Mesothelial cell of epicardium (in vitro differentiated cells): ENCODE measurements at places on chromosomes 6 and 20.

- H3K4me3 ChIP-seq, result no peak overlapping the region
- H3K4me1 ChIP-seq, result no peaks in the 10 kb centered on the region
- H3K27me3 ChIP-seq, result peaks cover 57% of the 10 kb centered on the region
- H3K36me3 ChIP-seq, result no peaks in the 10 kb centered on the region
- DNase-seq, result no peak
- no peak overlapping the region for H3K27ac ChIP-seq
Measured at GRCh38 chr6:246352-246751, 45.9 kb upstream of the DUSP22 start.

GRCh38 chr20:5785146-5785545, 34.9 kb downstream of the SHLD1 start:
- H3K4me1 ChIP-seq, result peaks cover 54% of the 10 kb centered on the region
- peaks cover 15% of the 10 kb centered on the region for H3K36me3 ChIP-seq
- no peak for DNase-seq
- no peak overlapping the region for H3K4me3 ChIP-seq

GRCh38 chr6:33008944-33009861, at the start of gene HLA-DOA:
TSS of gene HLA-DOA (minus strand) at chr6:33009591.
- H3K4me1 ChIP-seq, result peaks cover 9% of the 10 kb centered on the region
- H3K27ac ChIP-seq, result no peak within 1 kb of the TSS
- H3K4me3 ChIP-seq, result peak within 1 kb of the TSS; percentile 73
- H3K36me3 ChIP-seq, result no peaks in the 10 kb centered on the region
- no peak for DNase-seq

- no peak for DNase-seq
- peaks cover 56% of the 10 kb centered on the region for H3K27me3 ChIP-seq
- no peaks in the 10 kb centered on the region for H3K36me3 ChIP-seq
Measured at GRCh38 chr6:40918040-40918651, 120.9 kb downstream of the UNC5CL start.

- H3K36me3 ChIP-seq, result peaks cover 8% of the 10 kb centered on the region
- H3K27ac ChIP-seq, result no peak overlapping the region
- no peak for DNase-seq
- no peaks in the 10 kb centered on the region for H3K27me3 ChIP-seq
- peaks cover 23% of the 10 kb centered on the region for H3K4me1 ChIP-seq
Measured at GRCh38 chr6:15477746-15478145, 185.1 kb downstream of the DTNBP1 start.

- peak overlapping the region; percentile 76 for H3K27ac ChIP-seq
- peaks cover 40% of the 10 kb centered on the region for H3K4me1 ChIP-seq
- peak overlapping the region; percentile 84 for H3K4me3 ChIP-seq
Measured at GRCh38 chr6:136790411-136791295, 1.6 kb downstream of the MAP3K5 start.

- DNase-seq, result no peak
- no peak overlapping the region for H3K4me3 ChIP-seq
- H3K4me1 ChIP-seq, result peaks cover 12% of the 10 kb centered on the region
- H3K36me3 ChIP-seq, result no peaks in the 10 kb centered on the region
- H3K27me3 ChIP-seq, result no peaks in the 10 kb centered on the region
- H3K27ac ChIP-seq, result no peak overlapping the region
Measured at GRCh38 chr6:15081447-15081846, 164.4 kb upstream of the JARID2 start.

GRCh38 chr6:16832721-16833120, 71.5 kb upstream of the ATXN1 start:
- no peaks in the 10 kb centered on the region for H3K36me3 ChIP-seq
- H3K4me1 ChIP-seq, result peaks cover 7% of the 10 kb centered on the region
- peaks cover 2% of the 10 kb centered on the region for H3K27me3 ChIP-seq
- no peak for DNase-seq

GRCh38 chr6:117441824-117442264, 16.1 kb upstream of the ROS1 start:
- no peak for DNase-seq
- no peaks in the 10 kb centered on the region for H3K36me3 ChIP-seq
- H3K4me1 ChIP-seq, result no peaks in the 10 kb centered on the region
- no peaks in the 10 kb centered on the region for H3K27me3 ChIP-seq
- no peak overlapping the region for H3K27ac ChIP-seq
- no peak overlapping the region for H3K4me3 ChIP-seq

DNA sequence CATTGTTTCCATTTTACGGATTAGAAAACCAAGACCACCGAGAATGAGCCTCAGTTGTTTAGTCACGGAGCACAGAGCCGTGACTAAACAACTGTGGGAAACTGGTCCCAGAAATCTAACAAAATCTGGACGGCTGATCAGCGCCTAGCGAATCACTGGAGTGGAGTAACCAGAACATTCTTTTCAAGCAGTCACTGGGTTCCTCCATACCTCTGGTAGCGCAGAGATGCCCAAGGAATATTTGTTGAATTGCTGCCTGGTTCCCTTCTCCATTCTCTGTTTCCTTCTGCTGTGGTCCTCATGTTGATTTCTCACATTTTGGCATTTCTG, 62.0 kb downstream of the GPX5 start:
- peaks cover 54% of the 10 kb centered on the region for H3K4me1 ChIP-seq
- H3K4me3 ChIP-seq, result peak overlapping the region; percentile 89
- peak overlapping the region; percentile 90 for H3K27ac ChIP-seq
- no peaks in the 10 kb centered on the region for H3K36me3 ChIP-seq

GRCh38 chr6:148343047-148343782, 577 bp downstream of the SASH1 start:
- DNase-seq, result no peak
- peaks cover 41% of the 10 kb centered on the region for H3K4me1 ChIP-seq
- peak overlapping the region; percentile 84 for H3K4me3 ChIP-seq
- H3K36me3 ChIP-seq, result peaks cover under 1% of the 10 kb centered on the region

GRCh38 chr6:8940356-8940755, 505.0 kb upstream of the SLC35B3 start:
- no peaks in the 10 kb centered on the region for H3K36me3 ChIP-seq
- H3K27ac ChIP-seq, result no peak overlapping the region
- no peak for DNase-seq
- no peak overlapping the region for H3K4me3 ChIP-seq
- H3K4me1 ChIP-seq, result peaks cover 7% of the 10 kb centered on the region

DNA sequence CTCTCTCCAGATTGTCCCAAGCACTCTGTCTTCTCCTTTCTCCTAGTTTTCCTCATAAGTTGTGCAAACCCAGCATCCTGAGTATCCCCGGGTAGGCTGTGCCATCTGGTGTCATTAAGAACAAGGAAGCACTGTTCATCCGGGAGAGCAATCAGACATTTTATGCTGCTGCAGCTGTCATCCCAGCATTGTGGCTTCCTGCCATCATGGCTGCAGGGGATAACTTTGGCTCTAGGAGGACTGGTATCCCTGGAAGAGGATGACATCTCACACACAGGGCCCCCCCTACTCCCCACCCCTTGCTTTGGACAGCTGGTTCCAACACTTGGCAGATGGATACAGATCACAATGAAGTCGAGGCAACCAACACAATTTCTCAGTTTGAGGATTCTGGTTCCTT, 1195.1 kb upstream of the MAP3K7 start:
- DNase-seq, result no peak
- no peak overlapping the region for H3K4me3 ChIP-seq
- peaks cover 21% of the 10 kb centered on the region for H3K4me1 ChIP-seq
- no peaks in the 10 kb centered on the region for H3K36me3 ChIP-seq
- H3K27me3 ChIP-seq, result no peaks in the 10 kb centered on the region
- H3K27ac ChIP-seq, result no peak overlapping the region

GRCh38 chr6:163496205-163496604, 81.7 kb downstream of the QKI start:
- no peak for DNase-seq
- no peak overlapping the region for H3K27ac ChIP-seq
- peaks cover 5% of the 10 kb centered on the region for H3K36me3 ChIP-seq
- H3K4me3 ChIP-seq, result no peak overlapping the region

DNA sequence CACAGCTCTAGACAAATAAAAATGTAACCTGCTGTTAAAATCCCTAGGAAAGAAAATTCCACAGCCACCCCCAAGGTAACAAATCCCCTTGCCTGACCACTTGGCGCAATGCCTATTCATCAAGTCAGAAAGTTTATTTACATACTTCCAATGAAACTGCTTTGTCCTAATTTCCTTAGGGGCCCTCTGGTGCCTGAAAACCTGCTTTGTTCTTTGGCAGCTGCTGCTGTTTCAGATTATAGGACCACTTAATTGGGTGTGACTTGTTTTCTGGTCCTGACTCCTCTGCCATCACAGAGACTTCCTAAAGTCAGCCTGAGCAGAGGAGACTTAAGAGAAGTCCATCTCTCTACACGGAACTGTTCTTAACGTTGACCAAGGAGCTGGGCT, 323.6 kb downstream of the UBE3D start:
- no peak for DNase-seq
- H3K4me1 ChIP-seq, result peaks cover 8% of the 10 kb centered on the region
- no peak overlapping the region for H3K27ac ChIP-seq
- H3K36me3 ChIP-seq, result no peaks in the 10 kb centered on the region

- H3K27me3 ChIP-seq, result no peaks in the 10 kb centered on the region
- H3K4me3 ChIP-seq, result no peak overlapping the region
- DNase-seq, result no peak
- H3K27ac ChIP-seq, result no peak overlapping the region
- H3K4me1 ChIP-seq, result peaks cover 12% of the 10 kb centered on the region
Measured at GRCh38 chr20:17641993-17642392, 40.0 kb downstream of the RRBP1 start.

GRCh38 chr6:84093441-84094435, 60.2 kb downstream of the MRAP2 start:
- no peaks in the 10 kb centered on the region for H3K36me3 ChIP-seq
- H3K27me3 ChIP-seq, result no peaks in the 10 kb centered on the region
- no peak overlapping the region for H3K4me3 ChIP-seq
- no peak for DNase-seq
- no peak overlapping the region for H3K27ac ChIP-seq

GRCh38 chr6:20146291-20146690, 66.0 kb downstream of the MBOAT1 start:
- no peak overlapping the region for H3K27ac ChIP-seq
- no peaks in the 10 kb centered on the region for H3K27me3 ChIP-seq
- H3K4me1 ChIP-seq, result no peaks in the 10 kb centered on the region
- no peak for DNase-seq
- no peak overlapping the region for H3K4me3 ChIP-seq

DNA sequence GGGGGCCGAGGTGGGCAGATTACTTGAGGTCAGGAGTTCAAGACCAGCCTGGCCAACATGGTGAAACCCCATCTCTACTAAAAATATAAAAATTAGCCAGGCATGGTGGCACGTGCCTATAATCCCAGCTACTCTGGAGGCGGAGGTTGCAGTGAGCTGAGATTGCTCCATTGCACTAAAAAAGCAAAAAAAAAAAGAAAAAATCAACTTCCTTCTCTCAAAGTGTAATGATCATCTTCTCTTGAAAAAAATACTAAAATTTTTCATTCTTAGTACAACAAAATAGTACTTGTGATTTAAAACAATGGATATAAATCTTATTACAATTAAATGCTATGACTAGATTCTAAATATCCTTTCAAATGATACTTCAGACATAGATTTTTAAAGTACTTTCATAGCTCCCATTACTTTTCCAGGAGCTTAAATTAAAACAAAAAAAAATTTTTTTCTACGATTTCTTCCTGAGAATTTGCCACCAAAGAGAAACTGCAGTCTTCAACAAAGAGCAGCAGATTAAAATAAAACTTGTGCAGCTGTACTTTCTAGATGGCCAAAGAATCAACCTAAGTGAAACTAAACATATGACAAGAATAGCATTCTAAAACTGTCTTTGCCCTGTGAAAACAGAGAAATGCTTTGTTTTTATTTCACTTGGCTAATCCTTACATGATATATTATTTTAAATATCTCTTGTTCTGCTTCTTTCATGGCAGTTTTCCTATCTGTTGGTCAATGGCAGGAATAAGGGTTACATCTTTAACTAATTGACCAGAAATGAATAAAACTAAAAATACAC, 75.2 kb downstream of the MAP3K5 start:
- H3K27ac ChIP-seq, result peak overlapping the region; percentile 64
- peaks cover 3% of the 10 kb centered on the region for H3K36me3 ChIP-seq
- peaks cover 15% of the 10 kb centered on the region for H3K4me1 ChIP-seq
- H3K4me3 ChIP-seq, result no peak overlapping the region

GRCh38 chr20:64035066-64035932, 683 bp upstream of the C20orf204 start:
- H3K4me3 ChIP-seq, result no peak overlapping the region
- H3K4me1 ChIP-seq, result peaks cover 8% of the 10 kb centered on the region
- H3K36me3 ChIP-seq, result peaks cover 8% of the 10 kb centered on the region
- H3K27me3 ChIP-seq, result peaks cover 30% of the 10 kb centered on the region

DNA sequence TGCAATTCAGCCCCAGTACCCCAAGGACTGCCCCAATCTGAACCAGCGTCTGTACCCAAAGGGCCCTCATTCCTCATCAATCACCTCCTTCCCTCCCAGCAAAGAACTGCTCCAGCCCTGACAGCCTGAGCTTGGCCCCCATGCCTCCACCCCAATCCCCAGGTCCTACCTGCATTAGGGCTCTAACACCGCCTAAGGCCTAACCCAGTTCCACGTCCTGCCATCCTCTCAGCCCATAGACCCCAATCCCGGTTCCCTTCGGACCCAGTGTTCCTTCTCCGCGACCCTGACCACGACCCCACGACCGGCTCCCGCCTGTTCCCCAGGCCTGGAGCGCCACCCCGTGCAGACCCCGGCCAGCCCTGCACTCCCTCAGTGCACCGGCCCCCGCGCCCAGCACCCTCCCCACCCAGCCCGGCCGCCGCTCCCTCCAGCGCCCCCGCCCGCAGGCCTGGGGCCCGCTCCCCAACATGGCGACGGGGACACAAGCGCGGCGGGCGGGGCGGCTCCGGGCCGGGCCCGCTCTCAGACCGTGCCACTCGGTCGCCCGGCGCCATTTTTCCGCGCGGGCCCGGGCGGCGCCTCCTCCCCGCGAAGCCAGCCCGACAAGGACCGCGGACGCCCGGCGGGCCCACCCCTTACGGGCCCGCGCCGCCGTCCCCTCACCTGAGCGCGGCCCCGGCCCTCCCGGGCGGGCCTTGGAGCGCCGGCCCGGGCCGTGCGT, 483 bp downstream of the NCOA6 start:
- no peaks in the 10 kb centered on the region for H3K36me3 ChIP-seq
- H3K4me1 ChIP-seq, result peaks cover 26% of the 10 kb centered on the region
- no peaks in the 10 kb centered on the region for H3K27me3 ChIP-seq
- DNase-seq, result peak; percentile 73
- H3K27ac ChIP-seq, result peak overlapping the region; percentile 97
- peak overlapping the region; percentile 94 for H3K4me3 ChIP-seq

DNA sequence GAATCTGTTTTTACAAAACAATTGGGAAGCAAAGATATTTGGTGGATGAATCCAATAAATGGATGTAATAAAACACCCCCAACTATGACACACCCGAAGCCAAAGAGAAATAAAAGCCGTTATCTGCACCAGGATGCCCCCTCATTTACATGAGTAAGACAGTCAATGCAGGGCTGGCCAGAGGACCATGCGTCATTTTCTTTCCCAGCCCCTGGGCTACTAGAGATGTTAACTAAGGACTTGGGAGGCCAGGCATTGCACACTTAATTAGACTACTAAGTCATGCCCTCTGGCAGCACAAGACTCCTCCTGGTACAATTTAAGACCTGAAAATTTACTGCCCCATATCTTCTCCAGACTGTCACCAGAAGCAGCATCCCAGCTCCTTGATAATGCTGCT, 3.2 kb downstream of the LEMD2 start:
- no peak overlapping the region for H3K4me3 ChIP-seq
- H3K4me1 ChIP-seq, result peaks cover 49% of the 10 kb centered on the region
- no peak overlapping the region for H3K27ac ChIP-seq
- peaks cover 17% of the 10 kb centered on the region for H3K36me3 ChIP-seq

- no peak for DNase-seq
- peaks cover 23% of the 10 kb centered on the region for H3K4me1 ChIP-seq
- no peak overlapping the region for H3K4me3 ChIP-seq
- no peaks in the 10 kb centered on the region for H3K27me3 ChIP-seq
Measured at GRCh38 chr6:146851837-146852236, 253.1 kb downstream of the ADGB start.
